ENCODE measurements at places on chromosomes 2 and 18.

GRCh38 chr2:168224346-168224745, 23.0 kb downstream of the STK39 start:
- no peak for DNase-seq

DNA sequence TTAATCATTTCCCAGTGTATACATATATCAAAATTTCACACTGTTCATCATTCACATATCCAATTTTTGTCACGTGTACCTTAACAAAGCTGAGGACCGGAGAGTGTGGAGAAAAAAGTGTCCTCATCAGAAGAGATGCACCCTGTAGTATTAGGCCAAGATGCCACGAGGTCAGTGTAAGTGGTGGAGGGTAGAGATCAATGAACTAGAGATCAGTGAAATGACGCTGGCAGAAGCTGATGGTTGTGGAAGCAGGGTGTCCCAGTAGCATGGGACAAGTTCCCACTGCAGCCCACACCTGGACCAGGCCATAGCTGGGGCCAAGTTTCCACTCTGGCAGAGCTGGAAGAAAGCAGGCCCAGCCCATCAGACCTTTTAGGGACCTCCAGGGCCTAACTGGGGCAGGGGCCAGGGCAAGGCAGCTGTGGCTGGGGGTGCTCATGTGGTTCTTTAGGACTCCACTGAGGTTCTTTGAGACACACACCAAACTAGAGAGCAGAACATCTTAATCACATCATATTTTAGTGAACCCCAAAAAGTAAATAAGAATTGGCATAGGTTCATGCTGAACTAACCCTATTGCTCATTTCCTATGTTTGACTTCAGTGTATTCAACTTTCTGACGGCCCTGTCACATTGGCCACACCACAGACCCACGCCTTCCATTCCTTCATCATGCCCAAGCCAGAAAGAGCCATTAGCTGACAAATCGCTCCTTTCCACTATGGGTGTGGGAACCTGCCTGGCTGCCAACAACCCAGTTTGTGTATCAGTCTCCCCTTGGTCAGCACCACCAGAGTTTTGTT, 21.6 kb upstream of the GPR55 start:
- no peak for DNase-seq

DNA sequence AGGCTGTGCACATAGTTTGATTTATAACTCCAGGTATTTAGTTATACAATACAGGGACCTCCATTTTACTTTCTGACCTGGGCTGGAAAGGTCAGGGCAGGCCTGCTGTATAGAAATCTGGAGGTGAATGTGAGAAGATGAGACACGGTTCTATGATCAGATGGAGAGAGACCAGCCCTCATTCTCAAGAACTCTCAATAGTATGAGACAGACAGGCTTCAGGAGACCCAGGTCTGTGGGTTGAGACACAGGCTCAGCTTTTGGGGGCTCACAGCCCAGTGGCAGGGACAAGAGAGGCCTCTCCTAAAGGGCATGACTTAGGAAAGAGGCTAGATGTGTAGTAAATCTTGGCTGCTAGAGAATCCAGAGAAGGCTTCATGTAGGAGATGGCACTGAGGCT, 719 bp upstream of the ATP6V1B1 start:
- DNase-seq: no peak

DNA sequence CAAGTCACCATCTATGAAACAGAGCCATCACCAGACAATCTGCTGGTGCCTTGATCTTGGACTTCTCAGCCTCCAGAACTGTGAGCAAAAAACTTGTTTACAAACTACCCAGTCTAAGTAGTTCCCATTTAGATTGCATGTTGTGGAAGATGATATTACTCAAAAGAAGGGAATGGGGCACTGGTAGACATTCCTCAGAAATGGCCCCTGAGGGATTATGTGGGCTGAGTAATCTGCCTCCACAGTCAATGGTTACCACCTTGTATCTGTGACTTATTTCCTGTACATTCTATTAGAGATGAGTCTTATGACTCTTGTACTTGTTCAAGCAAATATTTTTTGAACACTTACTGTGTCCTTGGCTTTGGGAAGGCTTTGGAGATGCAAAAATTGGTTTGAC, 160.4 kb downstream of the NUP35 start:
- DNase-seq: no peak

GRCh38 chr2:60484133-60484645, 69.3 kb downstream of the BCL11A start:
- DNase-seq: no peak

GRCh38 chr2:30984148-30984547, 154.1 kb downstream of the GALNT14 start:
- DNase-seq: no peak

DNA sequence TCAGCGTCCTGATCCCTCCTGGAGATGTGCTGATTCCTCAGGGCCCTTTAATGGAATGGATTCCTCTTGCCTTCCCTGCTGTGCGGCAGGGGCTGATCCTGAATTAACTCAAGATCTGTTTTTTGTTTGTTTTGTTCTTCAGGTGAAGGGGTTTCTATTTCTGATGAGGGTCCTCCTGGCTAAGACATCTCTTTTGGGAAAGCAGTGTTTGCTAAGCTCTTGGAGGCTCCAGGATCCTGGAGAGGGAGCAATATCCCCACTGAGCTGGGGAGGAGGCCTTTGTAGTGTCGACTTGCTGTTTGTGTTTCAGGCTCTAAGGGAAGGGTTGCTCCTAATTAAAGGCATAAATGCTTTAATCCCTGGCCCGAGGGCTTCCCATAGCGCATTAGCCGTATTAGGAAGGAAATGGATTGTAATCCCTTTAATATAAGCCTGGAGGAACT, 65.3 kb upstream of the FOXI3 start:
- no peak for DNase-seq

DNA sequence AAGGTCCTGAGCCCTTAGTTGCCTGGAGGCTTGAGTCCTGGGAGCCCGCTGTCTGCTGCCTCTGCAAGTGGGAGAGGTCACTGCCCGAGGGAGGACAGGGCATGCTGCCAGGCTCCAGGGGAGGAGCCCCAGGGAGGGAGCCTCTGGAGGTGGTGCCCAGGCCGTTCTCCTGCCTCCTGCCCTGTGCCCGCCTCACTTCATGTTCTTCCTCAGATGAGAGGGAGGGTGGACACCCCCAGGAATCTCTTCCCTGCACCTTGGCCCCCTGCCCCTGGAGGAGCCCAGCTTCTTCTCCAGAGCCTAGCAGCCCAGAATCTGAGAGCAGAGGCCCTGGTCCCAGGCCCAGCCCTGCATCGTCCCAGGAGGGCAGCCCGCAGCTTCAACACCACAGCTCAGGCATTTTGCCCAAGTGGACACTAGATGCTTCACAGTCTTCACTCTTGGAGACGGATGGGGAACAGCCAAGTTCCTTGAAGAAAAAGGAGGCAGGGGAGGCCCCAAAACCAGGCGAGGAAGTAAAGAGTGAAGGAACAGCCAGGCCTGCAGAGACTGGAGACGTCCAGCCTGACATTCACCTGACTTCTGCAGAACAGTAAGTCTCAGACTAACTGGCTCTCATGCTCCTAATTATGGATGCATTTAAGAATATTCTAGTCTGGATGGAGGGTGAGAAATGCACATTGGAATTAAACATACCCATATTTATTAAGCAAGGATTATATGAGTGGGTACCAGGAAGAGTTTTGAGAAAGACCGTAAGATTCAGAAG, 12.1 kb downstream of the PSD4 start:
- no peak for DNase-seq

DNA sequence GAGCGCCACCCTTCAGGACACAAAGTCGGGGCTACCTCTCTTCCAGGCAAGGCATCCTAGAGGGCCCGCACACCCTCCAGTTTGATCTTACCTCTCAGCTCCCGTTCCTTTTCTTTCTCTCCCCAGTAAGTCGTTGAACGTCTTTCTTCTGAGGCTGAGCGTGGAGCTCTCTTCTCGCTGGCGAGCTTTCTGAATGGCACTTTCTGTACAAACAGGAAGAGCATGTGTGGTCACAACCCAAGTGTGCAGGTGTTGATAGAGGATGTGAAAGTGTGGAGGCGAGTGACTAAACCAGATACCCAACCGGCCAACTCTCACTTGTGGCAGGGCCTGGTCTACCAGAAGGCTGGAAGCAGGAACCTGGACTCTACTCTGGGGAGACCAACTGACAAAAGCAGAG, at the start of gene AFF3:
TSS of gene AFF3 (minus strand) at position 198 of the 400 bp plus-strand sequence. CDS start 38,136 bp downstream, outside the sequence.
- peak; percentile 88 for DNase-seq

DNA sequence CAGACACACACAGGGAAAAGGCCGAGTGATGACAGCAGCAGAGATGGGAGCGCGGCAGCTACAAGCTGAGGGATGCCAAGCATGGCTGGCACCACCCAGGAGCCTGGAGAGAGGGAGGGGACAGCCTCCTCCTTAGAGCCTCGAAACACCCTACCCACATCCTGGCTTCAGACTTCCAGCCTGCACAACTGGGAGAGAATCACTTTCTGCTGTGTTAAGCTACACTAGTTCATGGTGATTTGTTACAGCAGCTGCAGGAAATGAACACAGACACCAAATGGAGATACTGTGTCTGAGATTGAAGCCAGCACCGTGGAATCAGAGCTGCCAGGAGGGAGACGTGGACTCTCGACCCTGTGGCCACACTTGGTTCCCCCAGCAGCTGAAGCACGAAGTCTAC, 27.5 kb upstream of the FOSL2 start:
- no peak for DNase-seq

DNA sequence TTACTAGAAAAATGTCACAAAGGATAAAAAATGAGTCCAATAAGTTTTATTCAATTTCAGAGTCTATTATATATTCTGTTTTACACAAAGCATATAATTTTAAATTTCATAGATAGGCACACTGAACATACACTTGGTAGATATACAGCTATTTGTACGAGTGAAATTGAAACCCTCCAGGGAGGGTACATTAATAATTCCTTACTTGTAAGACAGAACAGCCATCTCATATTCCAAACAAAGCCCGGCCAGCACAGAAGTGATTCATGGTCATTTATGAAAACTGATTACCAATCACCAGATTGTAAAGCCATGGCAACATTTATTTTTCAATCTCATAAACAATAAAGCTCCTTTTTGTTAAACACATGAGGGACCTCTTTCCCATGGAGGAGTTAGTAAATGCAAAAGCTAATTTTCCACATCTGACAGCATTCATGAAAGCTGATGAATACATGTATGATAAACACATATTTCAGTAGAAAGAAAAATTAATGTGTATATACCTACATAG, 190.6 kb downstream of the TDRD15 start:
- DNase-seq: no peak

DNA sequence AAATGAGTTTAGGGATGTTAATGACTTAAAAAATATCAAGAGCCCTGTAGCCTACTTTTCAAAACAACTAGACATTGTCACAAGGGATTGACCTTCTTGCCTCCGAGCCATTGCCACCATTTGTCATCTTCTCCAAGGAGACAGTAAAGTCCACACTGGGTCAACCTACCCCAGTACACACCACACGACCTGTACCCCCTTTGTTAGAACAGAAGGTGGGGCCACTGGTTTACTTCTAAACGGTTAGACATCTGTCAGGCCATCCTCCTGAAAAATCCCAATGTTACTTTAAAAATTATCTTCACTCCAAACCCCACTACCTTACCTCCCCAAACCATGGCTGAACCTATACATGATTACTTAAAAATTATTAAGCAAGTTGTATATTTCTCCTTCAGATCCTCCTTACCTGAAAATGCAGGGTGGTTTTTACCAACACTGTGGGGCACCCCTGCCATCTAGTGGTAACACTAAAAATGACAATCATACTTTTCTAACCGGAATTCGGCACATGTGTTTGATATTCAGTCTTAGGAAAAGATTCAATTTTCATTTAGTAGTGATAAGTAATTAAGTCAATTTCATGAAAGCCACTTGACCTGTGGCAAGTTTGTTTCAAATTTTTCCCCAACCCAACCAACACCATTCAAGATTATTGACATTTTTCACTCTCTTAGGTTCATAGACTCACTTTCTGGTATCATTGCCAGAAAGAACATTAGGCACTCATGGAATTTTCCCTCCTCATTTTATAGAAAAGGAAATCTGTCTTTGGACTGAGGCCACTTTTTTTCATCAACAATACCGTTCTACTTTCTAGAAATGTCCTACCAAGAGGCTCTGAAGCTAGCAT, 265.3 kb upstream of the PKDCC start:
- DNase-seq: peak; percentile 5

- DNase-seq: no peak
Measured at GRCh38 chr2:17792515-17792914, 23.7 kb upstream of the MSGN1 start.

DNA sequence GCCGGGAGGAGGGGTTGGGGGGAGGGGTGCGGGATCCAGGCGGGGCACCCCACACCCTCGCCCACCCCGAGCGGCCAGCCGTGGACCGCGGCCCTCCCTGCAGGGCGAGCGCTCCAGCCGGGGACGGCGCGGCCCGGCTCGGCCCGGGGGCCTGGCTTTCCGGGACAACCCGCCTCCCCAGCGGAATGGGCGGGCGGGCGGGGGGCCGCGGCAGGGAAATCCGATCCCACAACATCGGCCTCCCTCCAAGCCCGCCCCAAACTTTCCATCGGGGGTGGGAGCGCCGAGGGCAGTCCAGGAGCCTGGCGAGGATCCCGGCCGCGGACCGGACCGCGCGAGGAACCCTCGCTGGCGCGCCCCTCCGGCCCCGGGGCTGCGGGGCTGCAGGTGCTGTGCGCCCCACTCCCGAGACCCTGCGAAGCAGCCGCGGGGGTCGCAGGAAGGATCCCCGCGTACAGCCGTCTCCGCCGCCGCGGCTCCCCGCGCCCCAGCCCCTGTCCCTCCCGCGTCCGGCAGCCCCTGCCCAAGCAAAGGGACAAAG, 529 bp downstream of the SEMA4C start:
- no peak for DNase-seq

DNA sequence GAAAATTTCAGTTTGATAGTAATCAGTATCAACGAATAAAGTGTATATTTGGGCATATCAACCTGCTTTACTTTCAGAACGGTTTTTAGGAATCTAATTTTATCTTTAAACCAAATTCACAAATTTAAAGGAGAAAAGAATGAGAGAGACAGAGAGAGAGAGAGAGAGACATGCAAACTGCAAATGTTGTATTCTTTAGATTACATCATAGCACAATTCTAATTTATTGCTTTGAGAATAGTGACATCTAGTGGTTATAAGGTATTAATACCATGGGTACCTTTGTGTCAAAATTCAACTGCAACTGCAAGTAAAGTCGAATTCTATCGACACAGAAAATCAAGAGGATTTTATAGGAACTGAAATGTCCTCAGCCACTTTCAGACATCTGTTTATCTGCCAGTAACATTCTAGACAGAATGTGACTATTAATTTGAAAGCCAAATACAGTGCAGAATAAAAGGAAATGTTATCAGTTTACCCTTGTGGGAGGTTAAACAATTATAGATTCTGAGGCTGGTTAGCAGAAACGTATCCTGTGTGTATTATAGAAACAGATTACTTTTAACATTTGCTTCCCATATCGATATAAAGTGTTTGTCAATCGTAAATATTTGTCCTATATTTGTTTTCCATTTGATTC, 529.8 kb upstream of the VRK2 start:
- no peak for DNase-seq

DNA sequence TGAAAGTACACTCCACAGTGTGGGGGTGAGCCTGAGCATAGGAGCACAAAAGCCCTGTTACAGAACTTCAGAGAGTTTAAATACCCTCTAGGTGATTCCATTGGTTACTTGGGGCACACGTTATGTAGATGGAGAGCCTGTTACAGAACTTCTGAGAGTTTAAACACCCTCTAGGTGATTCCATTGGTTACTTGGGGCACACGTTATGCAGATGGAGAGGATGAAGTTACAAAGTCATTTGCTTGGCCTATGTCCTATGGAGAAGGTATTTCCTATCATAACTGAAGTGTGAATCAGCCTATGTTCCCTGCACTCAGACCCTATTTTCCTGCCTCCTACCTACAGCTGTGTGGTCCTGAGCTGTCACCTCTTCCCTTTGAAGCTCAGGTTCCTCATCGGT, 3.8 kb upstream of the CAPN10 start:
- DNase-seq: no peak

Measured in stimulated activated naive B cell treated with anti-CD40 and anti-IgM and Interleukin-4, amounts not matched to agents 10 μg/mL and 1 μg/mL and 100 μg/mL, for 72 hours (primary cell).